ENCODE measurements at places on chromosomes 12 and 14.

- DNase-seq: no peak
These were observed 116.0 kb upstream of the NCOR2 start for GRCh38 chr12:124683152-124684124.

- DNase-seq: peak; percentile 17
These were observed 28.2 kb upstream of the LRP1-AS start for GRCh38 chr12:57175428-57176138.

DNA sequence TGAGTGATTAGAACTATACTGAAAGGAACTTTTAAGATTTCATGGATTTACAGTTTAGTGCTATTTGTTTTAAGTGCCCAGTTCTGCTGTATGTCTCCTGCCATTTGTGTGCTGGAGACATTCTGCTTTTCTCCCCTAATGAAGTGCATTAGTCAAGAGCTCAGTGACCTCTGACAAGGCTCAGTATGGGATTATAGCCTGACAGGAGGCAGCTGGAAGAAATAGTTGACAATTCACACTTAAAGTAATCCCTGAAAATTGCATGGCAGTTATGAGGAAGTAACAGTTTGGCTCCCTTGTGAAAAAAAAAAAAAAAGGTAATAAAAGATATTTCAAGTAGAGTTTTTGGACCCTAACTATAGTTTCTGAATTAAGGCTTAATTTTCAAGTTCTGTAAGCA lies 70.3 kb downstream of the ALX1 start:
- no peak for DNase-seq

DNA sequence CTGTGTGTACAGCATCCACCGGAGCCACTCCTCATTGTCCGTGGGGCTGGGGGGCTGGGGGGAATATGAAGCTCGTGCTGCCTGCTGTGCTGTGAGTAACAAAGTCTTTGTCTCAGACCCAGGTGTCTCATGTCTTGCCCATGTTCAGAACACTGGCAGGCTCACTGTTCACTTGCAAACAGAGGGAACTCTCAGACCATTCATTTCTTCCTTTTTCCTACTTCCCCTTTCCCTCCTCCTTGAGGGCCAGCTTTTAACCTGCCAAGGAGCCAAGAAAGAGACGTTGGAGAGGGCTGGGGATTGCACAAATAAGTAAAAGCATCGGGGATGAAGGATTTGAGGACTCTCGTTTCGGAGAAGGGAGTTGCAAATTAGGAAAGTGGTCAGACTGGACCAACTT lies 21.6 kb downstream of the GPR132 start:
- DNase-seq: no peak

GRCh38 chr12:89261982-89262381 lies 90.3 kb downstream of the DUSP6 start:
- no peak for DNase-seq

DNA sequence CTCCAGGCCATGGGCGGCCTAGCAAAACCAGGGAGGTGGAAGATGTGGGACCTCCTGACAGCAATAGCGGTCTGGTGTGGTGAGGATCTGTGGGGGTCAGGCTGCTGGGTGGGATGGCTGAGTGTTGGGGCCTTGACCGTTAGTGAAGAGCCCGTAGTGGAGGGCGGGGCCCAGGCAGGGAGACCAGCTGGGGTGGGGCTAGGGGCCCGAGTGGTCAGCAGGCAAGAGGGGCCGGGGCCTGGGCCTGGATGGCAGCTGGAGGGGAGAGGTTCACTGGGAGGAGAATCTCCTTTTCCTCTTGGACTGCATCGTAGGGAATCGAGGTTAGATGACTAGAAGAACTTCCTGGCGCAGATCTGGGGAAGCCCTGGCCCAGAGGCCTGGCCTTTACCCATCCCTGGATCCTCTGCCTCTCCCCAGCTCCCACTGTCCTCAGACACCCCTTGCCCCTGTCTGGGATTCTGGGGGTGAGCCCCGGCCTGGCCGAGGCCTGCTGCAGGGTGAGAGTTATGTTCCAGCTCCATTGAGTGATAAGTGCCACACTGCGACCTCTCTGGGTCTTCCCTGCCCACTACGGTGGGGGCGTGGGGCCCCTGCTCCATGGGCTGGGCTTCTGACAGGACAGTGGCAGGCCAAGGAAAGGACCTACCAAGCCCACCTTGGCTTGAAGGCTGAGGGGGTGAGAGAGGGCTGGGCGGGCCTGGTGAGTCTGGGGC lies 47.1 kb downstream of the KRT80 start:
- no peak for DNase-seq

GRCh38 chr12:23528316-23528715 lies 421.2 kb downstream of the SOX5 start:
- no peak for DNase-seq

DNA sequence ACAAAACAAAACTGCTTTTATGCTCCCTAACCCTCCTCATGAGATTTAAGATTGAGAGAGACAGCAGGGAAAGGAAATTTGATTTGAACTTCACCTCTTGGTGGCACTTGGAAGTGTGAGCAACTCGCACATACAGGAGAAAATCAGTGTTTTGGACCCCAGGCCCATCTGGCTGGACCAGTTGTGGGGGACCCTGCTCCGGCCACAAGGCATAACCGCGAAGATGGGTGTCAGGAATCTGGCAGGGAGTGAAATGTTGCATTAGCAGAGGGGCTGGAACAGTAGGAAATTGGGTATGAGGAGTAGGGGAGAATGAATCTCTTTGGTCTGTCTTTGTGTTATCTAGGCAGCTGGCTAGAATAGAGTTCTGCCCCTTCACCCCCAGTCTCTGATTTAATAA lies 1.2 kb downstream of the CIROP start:
- DNase-seq: no peak

GRCh38 chr12:119006746-119007145 lies 25.4 kb downstream of the SRRM4 start:
- no peak for DNase-seq

- no peak for DNase-seq
These were observed 7.8 kb downstream of the ACVRL1 start for GRCh38 chr12:51915003-51915625.

- no peak for DNase-seq
These were observed 1340.9 kb upstream of the TMEM132C start for GRCh38 chr12:126926023-126926594.

DNA sequence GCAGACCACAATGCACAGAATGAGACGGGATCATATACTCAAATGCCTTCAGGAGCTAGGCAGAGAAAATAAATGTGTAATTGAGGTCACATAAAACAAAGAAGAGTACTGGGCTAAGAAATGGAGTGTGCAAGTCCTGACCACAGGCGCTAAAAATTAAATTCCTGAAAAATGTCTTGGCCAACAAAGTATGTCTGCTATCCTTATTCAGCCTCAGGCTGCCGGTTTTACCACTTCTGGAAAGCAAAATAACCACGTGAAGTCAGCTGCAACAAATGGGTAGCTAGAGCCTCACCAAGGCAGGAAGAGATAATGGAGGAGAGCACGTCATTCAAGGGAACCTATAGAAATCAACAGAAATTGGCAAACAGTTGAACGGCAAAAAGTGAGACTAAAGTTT lies 3.1 kb downstream of the PYGL start:
- DNase-seq: no peak

- DNase-seq: peak; percentile 54
These were observed 6.5 kb downstream of the ZBTB1 start for GRCh38 chr14:64510825-64511671.

DNA sequence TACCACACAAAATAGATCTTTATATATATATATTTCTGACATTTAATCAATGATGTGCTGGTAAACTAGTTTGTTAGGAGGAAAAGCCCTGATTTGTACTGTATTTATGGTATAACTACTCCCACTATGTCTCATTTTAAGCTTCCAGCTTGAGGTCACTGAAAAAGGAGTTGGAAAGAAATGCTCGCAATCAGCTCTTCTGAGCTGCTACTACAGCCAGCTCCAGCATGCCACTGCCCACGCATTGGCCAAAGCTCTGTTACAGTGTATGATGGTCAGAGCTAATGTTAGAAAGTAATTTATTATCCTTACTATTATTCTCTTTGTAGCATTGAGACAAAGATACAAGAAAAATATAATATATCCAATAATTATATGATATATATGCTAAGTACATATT lies 55.0 kb upstream of the PCED1B start:
- no peak for DNase-seq

DNA sequence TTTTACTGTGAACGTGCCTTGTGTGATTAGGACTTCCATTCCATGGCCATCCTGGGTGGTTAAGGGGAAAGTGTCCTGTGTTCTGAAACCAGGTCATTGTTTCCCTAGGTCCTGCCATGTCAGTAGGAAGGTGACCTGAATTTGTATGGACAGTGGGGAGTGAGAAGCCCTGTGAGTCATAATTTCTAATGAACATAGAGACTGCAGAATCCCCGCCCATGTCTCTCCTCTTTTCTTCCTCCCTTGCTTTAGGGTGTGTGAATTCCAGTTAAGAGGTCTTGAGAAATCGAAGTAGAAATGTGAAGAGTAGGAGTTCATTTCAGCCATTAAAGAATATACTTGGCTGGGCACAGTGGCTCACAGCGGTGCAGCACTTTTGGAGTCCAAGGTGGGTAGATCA lies 8.1 kb downstream of the TTC9 start:
- DNase-seq: no peak

DNA sequence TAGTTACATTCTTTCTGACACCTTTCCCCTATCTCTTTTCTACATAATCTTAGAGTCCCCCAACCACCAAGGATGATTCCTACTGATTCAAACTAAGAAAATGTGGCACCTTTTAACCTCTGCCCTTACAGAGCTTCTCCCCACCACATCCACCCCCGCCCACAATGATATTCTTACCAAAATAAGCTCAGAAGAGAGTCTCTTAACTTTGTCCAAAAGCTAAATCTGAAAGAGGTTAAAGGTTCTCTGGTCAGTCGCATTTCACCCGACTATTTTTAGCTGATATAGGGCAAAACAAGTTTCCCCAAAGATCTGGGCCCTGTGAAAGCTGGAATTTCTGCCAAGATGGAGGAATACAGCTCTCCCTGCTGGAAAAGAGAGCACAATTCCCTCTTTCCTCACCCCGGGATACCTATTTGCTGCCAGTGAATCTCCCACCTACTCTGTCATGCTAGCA lies 128.6 kb downstream of the ZFP36L1 start:
- no peak for DNase-seq

GRCh38 chr14:100538351-100539002 lies 48.7 kb downstream of the BEGAIN start:
- DNase-seq: no peak

DNA sequence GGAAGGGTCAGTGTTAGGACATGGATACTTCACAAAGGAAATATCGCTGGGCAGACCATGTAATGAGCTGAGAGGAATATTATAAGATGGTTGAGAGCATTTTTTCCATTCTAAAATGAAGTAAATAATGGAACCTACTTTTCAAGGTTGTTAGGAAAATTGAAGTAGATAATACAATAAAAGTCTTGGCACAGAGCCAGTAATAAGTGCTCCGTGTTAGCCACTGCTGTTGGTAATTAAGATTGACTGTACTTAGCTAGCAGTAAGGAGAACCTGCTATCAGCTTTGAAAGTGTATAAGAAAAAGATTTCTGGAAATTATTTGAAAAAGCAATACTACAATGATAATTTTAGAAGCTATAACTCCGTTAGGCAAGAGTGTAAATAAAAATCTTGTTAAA lies 77.6 kb downstream of the SCAF11 start:
- DNase-seq: no peak

Data from Panc1 (cell line).